Large intestine (tissue), 12 donors: ENCODE measurements at places on chromosomes 16 and 17. TPM values are rescaled to one million over a fixed set of nuclear protein-coding genes. Genes with fewer than 3 reads are reported as not detected.

- no peaks in the 10 kb centered on the region for H3K4me1 ChIP-seq
- H3K36me3 ChIP-seq = no peaks in the 10 kb centered on the region
- H3K27ac ChIP-seq = no peak overlapping the region
- H3K27me3 ChIP-seq = no peaks in the 10 kb centered on the region
- DNase-seq = no peak
These were observed 133.9 kb downstream of the PARN start for GRCh38 chr16:14496047-14496770.

Gene ZNF385C
- 1.4 TPM for polyA plus RNA-seq

DNA sequence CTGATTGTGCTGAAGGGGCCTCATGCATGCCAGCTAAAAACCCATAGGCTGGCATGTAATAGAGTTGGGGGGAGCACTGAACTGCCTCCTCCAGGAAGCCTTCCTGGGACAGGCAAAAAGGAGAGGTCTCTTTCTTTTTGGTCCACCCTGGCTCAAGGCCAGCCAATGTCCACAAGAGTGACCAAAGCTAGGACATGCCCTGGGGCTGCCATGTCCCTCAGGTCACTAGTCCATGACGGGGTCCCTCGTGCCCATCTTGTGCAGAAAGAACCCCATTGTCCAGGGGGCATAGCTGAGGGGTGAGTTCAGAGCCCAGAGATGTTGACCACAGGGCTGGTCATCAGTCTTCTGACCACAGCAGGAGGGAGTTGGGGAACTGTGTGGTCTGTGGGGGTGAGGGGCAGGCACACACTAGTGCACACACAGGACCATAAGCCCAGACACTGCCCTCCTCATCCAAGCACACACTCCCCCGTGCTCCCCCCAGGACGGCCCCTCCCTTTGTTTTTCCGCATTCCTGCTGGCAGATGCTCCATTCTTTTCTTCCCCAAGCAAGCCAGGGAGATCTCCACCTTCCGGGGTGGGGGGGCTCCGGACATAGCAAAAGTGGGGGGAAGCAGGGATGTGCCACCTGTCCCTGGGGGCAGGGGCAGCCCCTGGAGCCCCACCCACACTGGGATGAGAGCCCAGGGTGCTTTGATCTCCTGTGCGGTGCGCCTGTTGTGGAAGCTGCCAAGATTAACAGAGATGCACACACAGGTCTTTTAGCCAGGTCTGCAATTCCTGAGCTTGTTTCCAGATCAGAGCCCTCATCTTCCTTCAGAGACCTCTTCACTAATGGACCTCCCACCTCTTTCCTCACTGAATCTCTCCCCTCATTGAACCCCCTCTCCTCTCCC, 25.2 kb upstream of the PHB1 start:
- H3K4me1 ChIP-seq = no peaks in the 10 kb centered on the region
- no peak for DNase-seq
- no peak overlapping the region for H3K4me3 ChIP-seq
- H3K36me3 ChIP-seq = no peaks in the 10 kb centered on the region
- H3K27me3 ChIP-seq = peaks cover 54% of the 10 kb centered on the region

GRCh38 chr16:69114346-69114975, 9.0 kb downstream of the HAS3 start:
- no peak overlapping the region for H3K27ac ChIP-seq
- H3K36me3 ChIP-seq = peaks cover 50% of the 10 kb centered on the region
- H3K4me3 ChIP-seq = no peak overlapping the region
- no peak for DNase-seq

DNA sequence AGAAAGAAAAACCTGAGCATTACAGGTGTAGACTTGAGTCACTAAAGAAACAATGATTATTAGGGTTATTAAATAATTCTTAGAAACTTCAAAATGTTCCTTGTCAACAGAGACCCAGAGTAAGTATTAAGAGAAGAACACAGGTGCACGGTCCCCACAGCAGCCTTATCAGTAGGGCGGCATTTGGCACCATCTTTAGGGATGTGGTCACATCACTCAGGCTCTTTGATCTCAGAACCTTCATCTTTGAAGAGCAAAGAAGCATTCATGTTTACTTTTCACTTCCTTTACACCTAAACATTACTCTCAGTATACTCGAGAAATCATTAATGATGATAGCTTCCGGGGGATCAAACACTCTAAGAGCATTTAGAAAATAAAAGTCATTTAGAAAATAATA, 928.7 kb downstream of the KCNJ2 start:
- H3K27me3 ChIP-seq = no peaks in the 10 kb centered on the region
- no peak overlapping the region for H3K4me3 ChIP-seq
- DNase-seq = no peak
- no peaks in the 10 kb centered on the region for H3K4me1 ChIP-seq
- H3K27ac ChIP-seq = no peak overlapping the region

Gene DOC2B
- 7.0 TPM for polyA plus RNA-seq

DNA sequence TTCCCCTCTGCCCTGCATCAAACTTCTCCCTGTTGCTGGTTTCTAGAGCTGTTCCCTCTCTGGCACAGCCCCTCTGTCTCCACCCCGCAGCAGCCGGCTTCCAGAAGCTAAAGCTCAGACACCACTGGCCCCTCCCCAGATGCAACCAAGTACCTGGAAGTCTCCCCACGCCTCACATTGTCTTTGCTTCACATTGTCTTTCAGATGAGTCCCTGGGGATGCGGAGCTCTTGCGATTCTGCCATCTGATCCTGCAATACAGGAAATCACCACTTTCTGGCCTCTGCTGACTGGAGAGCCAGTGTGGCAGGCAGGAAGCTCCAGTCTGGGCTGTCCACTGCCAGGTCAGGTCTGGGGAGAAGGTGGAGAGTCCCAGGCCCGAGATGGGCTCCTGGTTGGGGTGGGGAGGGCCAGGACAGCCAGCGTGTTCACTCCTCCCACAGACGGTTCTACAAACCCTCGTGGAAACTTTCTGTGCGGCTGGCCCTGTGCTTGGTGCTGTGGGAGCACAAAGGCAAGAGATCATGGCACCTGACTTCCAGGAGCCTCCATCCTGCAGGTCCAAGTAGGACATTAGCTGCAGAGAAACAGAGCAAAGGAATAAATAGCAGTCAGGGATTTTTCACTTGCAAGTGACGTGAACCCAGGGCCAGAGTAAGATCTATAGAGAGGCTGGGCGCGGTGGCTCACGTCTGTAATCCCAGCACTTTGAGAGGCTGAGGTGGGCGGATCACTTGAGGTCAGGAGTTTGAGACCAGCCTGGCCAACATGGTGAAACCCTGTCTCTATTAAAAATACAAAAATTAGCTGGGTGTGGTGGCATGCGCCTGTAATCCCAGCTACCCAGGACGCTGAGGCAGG, 47.9 kb upstream of the MAP3K14 start:
- H3K27ac ChIP-seq = no peak overlapping the region
- no peaks in the 10 kb centered on the region for H3K36me3 ChIP-seq
- H3K4me1 ChIP-seq = no peaks in the 10 kb centered on the region
- peaks cover 19% of the 10 kb centered on the region for H3K27me3 ChIP-seq

DNA sequence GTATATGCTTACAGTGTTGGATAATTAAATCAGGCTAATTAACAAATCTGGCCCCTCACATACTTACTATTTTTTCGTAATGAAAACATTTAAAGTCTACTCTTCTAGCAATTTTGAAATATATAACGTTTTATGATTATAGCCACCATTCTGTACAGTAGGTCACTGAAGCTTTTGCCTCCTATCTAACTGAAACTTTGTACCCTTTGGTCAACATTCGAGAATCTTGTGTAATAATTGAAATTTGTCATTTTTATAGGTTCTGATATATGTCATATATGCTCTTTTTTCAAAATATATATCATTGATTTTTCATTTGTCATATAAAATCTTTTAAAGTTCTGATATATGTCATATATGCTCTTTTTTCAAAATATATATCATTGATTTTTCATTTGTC, 12.7 kb downstream of the PHKB start:
- peaks cover 3% of the 10 kb centered on the region for H3K4me1 ChIP-seq
- DNase-seq = no peak

Gene HSD17B1
- 2.1 TPM for polyA plus RNA-seq

DNA sequence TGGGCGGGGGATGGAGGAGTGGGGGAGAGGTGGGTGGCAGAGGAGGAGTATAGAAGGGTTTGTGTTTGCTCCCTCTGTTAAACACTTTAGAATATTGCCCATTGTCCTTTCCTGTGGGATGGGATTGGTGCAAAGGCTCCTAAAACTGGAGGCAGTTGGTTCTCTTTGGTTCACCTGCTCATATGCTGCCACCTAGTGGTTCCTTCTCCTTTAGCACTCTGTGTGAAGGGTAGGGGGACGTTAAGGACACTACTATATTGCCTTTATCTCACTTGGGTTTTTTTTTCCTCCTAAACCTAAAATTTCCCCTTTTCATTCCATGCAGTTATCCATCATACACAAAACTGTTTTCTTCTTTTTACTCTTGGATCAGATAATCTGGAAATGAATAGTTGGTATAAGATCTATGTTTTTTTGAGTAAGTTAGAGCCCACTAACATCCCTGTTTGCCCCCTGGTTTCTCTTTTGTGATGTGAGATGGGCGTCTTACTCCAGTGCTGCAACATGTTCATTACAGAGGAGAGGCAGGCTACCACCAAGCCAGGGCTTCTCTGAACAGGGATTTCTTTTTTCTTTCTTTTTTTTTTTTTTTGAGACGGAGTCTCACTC, 23.8 kb downstream of the SNX11 start:
- H3K4me3 ChIP-seq = no peak overlapping the region
- H3K27ac ChIP-seq = no peak overlapping the region
- no peak for DNase-seq
- peaks cover 2% of the 10 kb centered on the region for H3K27me3 ChIP-seq
- no peaks in the 10 kb centered on the region for H3K4me1 ChIP-seq

- H3K4me3 ChIP-seq = no peak overlapping the region
- H3K27ac ChIP-seq = no peak overlapping the region
- H3K27me3 ChIP-seq = no peaks in the 10 kb centered on the region
- H3K36me3 ChIP-seq = no peaks in the 10 kb centered on the region
These were observed 51.4 kb downstream of the RAP1GAP2 start for GRCh38 chr17:2847381-2848333.

Gene GJD3
- polyA plus RNA-seq = 0.36 TPM

DNA sequence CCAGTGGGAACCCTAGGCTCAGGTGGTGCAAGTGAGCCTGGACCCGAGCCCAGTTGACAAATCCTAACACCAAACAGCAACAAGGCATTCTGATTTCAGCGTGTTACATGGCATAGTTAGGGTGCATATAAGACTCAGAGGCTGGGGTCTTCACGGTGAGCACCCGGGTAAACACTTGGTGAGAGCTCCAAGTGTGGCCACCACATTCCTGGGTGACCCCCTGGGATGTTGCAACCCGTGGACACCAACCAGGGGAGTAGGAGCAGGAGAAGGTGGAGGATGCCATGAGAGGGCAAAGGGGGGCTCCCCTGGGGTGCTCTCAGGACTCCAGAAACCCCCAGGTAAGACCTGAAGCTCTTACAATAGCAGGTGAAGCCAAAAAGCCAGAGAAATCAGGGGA, 69.9 kb upstream of the CDH5 start:
- H3K27me3 ChIP-seq = peaks cover 4% of the 10 kb centered on the region
- no peaks in the 10 kb centered on the region for H3K4me1 ChIP-seq
- no peak for DNase-seq
- no peak overlapping the region for H3K4me3 ChIP-seq
- H3K27ac ChIP-seq = no peak overlapping the region

- no peak overlapping the region for H3K4me3 ChIP-seq
- H3K27ac ChIP-seq = no peak overlapping the region
- no peak for DNase-seq
- H3K36me3 ChIP-seq = peaks cover 8% of the 10 kb centered on the region
These were observed 40.8 kb upstream of the SEC14L1 start for GRCh38 chr17:77099997-77100396.

GRCh38 chr16:67672306-67672705, 5.7 kb downstream of the C16orf86 start:
- peaks cover 8% of the 10 kb centered on the region for H3K27me3 ChIP-seq
- no peaks in the 10 kb centered on the region for H3K36me3 ChIP-seq
- H3K4me3 ChIP-seq = no peak overlapping the region
- no peak for DNase-seq
- peaks cover 5% of the 10 kb centered on the region for H3K4me1 ChIP-seq

- H3K27me3 ChIP-seq = no peaks in the 10 kb centered on the region
- DNase-seq = no peak
- H3K36me3 ChIP-seq = peaks cover 19% of the 10 kb centered on the region
- H3K27ac ChIP-seq = no peak overlapping the region
- H3K4me1 ChIP-seq = no peaks in the 10 kb centered on the region
These were observed 17.5 kb downstream of the ENDOV start for GRCh38 chr17:80432350-80432955.

Gene CES5A
- not detected for polyA plus RNA-seq

DNA sequence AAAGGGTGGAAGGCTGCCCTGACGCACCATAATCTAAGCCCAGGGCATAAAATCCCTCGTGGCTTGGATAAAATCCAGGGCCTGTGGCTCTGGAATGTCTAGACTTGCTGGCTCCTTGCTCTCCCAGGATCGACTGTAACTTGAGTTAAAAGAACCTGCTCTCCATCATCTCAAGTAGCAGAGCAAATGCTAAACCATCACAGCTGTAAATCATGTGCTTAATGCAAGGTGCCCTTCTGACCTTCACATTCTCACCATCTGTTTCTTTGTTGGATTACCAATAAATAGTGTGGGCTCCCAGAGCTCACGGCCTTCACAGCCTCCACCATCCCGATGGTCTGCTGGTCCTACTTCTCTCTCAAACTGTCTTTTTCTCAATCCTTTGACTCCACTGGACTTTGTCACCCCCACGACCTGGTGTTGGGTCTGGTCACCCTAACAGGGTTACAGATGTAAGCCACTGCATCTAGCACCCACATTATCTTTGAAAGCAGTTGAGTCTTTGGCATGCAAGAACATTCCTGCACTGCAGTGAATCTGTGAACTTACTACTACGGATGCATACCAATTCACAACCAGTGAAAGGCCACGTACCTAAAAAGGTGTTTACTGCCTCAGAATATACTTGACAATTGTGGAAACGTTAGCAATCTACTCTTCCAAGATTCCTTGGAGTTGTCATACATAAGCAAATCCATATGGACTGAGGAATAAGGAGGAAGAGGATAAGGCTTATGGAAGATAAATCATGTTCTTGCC, 15.3 kb downstream of the RSL1D1 start:
- no peak overlapping the region for H3K4me3 ChIP-seq
- peak; percentile 8 for DNase-seq
- no peaks in the 10 kb centered on the region for H3K27me3 ChIP-seq
- no peaks in the 10 kb centered on the region for H3K4me1 ChIP-seq
- peaks cover 48% of the 10 kb centered on the region for H3K36me3 ChIP-seq

Gene FBXW10
- polyA plus RNA-seq = 1.1 TPM

Gene SCNN1B
- 0.13 TPM for polyA plus RNA-seq

Gene DNAI2
- 0.07 TPM for polyA plus RNA-seq
